Adipocyte (in vitro differentiated cells): ENCODE measurements at places on chromosomes 16 and 17.

DNA sequence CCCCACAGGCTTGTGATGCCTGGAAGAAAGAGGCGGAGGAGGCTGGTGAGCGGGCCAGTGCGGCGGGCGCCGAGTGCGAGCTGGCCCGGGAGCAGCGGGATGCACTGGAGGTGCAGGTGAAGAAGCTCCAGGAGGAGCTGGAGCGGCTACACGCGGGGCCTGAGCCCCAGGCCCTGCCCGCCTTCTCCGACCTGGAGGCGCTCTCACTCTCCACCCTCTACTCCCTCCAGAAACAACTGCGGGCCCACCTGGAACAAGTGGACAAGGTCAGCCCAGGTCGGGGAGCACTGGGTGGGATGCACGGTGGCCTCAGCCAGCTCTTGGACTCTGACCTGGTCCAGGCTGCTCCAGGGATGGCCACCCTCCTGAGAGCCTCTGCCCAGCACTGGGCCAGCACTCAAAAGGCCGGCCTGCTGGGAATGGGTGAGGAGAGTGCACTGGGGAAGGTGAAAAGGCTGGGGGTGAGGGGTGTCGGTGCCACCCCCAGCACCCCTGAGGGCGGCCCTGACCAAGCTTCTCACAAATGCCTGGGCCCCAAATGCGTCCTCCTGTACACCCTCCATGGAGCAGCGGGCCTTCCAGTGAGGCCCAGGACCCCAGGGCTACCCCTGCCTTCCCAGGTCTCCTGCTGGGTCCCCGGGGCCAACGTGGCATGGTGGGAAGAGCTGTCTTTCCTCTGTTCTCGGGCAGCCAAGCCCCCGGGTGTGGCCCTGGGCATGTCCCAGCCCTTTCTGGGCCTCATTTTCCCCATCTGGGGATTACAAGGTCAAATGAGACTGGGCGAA is 20.8 kb downstream of the UNC13D start:
- no peak for DNase-seq

GRCh38 chr16:30619638-30620037 is 9.4 kb upstream of the ZNF689 start:
- no peak for DNase-seq

DNA sequence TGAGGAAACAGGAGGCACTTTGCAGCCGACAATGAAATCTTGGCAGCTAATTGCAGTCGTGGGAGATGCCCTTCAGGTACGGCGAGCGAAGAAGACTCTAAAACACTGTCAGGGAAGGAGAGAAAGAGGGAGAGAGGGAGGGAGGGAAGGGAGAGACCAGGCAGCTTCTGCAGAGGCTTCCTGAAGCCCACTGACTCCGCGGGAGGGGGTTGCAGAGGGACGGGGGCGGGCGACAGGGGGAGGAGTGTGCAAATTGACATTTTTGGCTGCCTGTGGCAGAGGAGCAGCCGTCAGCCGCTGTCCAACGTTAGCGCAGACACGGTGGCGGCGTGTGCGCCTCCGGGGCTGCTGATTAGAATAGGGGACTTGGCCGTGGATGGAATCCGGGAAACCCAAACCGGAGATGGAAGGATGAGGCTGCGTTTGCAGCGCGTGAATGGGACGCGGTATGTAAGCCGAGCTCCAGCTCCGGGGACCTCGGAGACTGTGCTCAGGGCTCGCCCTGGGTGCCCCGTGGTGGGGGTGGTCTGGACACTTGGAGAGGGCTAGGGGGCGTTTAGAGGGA is 849.1 kb upstream of the RBFOX1 start:
- no peak for DNase-seq

- no peak for DNase-seq
These were observed 94.9 kb downstream of the CYTH1 start for GRCh38 chr17:78687125-78687524.

DNA sequence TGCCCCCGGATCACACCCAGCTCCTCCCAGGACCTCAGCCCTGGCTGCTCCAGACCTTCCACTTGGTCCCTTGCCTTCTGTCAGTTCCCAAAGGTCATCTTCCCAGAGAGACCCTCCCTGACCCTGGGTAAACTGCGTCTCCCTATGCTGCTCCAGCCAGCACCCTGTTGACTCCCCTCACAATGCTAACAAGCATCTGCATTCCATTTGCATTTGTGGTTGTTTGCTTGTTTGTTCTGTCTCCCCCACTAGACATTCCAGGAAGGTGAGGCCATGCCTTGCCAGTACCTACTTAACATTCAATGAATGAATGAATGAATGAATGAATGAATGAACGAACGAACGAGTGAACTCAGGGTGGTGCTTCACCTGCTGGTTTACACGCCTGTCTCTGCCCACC is 171.2 kb downstream of the WSCD1 start:
- no peak for DNase-seq

DNA sequence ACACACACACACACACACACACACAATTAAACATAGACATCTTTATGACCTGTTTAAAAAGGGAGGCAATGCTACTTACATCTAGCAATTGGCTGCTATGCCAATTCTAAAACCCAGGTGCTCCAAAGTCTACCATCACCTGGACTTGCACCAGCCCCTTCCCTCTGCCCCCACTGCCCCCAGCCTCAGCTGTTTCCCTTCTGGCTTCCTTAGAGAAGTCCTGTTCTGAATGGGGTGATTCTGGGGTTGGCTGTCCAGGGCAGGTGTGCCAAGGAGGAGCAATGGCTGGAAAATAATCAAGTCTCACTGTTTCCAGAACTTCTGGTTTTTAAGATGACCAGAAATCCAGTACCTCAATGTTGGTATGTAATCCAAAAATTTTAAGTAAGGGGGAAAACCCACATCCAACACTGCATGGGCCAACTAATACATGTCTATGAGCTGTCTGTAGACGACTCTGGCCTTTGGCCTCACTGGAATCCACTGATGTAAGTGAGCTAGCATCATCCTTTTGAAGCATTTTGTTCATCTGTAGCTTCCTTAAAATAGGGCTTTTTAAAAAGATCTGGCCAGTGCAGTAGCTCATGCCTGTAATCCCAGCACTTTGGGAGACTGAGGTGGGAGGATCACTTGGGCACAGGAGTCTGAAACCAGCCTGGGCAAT is 2.1 kb downstream of the IFT20 start:
- no peak for DNase-seq

DNA sequence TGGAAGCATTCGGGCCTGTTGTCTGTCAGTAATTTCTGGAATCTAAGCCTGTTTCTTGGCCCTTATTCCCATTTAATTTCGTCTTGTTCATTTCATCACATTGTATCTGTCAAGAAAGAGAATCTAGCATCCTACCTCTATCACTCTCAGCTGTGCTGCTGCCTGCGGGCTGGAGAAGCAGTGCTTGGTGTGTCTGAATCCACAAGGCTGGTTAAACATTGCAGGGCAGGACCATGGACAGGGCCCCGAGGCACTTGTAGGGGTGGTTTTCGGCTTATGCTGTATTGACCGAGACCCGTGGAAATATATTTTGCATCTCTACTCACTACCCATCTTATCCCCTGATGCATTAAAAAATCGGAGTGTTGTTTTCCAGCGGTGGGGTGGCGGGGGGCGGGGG is 3.1 kb downstream of the RAB11FIP4 start:
- peak; percentile 79 for DNase-seq

- DNase-seq = peak; percentile 52
These were observed 752 bp downstream of the TBC1D24 start for GRCh38 chr16:2475413-2476344.

DNA sequence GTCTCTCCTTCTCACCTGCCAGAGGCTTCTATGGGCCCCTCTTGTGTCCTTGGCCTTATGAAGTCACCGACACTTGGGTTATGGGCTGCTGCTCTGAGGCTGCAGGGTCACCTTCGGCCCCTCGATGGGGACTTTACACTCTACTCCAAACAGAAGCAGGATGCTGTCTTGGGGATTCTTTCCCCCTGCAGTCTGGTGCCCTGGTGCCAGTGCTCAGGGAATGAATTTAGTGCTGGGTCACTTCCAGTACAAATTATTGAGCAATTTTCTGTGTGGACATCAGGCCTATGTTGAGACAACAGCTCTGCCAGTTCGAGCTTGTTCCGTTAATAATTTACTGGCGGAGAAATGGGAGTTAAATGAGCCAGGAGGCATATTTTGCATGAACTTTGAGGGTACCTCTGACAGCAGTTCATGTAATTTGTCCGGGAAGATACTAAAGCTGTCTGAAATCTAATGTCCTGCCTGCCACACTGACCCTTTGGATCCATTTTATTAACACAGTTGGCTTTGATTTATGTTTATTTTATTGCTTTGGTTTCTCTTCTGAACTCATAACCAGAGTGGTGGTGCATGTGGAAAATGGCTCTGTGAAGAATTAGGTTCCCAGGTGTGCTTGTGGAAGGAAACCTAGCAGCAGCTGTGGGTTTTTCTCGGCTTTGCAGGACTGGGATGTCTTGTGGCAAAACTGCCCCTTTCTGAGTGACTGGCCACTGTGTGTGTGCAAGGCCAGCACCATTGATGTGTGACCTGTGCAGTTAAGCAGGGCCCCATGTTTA is 34.1 kb upstream of the DHX8 start:
- peak; percentile 51 for DNase-seq

DNA sequence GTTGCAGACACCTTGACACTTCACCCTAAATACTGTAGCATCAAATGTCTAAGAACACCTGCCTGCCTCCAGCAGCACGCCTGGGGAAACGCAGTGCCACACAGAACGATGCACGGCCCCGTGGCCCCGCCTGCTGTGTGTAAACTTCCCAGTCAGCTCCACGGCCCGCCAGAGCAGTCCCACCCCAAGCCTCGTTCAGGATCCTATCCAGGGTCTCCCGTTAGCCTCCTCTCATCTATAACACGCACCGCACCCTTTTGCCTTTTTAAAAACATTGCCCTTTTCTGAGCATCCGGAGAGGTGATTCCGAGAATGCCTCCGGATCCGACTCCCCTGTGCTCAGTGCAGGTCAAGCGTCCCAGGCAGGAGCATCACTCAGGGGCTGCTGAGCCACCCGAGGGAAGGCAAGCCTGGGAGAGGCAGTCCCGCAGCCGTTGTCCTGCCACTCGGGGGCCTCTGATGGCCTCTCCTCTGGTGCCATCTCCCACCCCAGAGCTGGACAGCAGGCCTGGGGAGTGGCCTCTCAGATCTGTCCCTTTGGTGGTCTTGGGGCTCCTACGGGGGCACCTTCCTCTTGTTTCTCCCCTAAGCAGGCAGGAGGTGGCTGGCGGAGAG is 37.9 kb upstream of the SLC38A10 start:
- DNase-seq = no peak

GRCh38 chr17:56545930-56546329 is 47.6 kb upstream of the NOG start:
- no peak for DNase-seq

DNA sequence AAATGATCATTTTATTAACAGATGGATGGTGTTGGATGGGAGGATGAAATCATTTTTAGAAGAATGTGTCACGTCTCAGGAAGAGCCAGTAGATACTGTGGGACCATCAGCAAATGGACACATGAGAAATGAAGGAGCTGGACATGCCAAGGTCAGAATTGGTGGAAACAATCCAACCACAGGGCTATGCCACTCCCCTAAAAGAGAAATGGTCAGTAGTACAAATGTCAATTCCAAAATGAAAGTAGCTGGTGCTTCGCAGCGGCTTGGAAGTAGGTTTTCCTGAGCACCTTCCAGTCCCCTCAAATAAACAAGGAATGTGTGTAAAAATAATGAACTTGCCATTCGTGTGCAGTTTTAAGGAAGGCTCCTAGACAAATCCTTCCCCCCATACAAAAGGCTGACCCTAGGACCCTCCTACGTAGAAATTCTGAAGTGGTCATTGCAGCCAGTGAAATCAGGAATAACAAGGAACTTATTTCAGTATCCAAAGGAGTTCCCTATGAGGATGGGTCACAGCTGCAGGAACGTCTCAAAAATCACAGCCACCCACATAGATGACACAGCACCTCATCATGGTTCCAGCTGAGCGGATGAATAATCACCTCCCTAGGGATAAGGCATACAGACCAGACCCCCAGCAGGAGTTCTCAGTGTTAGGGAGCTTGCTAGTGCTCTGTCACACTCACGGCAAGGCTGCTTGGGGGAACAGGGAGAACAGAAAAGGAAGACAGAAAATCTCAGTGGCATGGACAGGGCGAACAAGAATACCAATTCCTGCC is 239.2 kb downstream of the HS3ST3A1 start:
- peak; percentile 48 for DNase-seq

- DNase-seq = peak; percentile 60
These were observed 5.3 kb downstream of the ZNF469 start for GRCh38 chr16:88387941-88388627.

DNA sequence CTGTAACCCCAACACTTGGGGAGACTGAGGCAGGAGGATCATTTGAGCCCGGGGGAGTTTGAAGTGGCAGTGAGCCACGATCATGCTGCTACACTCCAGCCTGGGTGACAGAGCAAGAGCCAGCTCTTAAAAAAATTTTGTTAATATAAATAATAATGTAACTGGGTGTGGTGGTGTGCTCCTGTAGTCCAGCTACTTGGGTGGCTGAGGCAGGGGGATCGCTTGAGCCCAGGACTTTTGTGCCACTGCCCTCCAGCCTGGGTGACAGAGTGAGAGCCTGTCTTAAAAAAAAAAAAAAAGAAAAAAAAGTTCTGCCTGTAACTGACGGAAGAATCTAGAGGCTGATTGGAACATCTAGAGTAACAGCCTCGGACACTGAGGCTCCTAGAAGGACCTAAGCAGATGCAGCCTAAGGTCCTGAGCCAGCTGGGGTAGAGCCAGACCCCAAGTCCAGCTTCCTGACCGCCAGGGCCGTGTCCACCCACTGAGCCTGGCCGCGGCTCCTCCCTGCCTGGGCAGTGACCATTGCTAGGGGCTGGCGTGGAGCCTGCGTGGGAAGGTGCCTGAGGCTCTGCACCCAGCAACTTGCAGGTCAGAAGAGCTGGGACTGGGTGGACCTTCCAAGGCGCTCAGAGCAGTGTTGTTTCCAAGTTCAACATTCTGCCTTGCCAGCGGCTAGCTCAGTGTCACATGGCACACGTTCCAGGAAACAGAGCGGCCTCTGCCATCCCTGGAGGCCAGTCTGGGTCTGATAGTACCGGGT is 209.4 kb upstream of the CIBAR2 start:
- DNase-seq = peak; percentile 94

DNA sequence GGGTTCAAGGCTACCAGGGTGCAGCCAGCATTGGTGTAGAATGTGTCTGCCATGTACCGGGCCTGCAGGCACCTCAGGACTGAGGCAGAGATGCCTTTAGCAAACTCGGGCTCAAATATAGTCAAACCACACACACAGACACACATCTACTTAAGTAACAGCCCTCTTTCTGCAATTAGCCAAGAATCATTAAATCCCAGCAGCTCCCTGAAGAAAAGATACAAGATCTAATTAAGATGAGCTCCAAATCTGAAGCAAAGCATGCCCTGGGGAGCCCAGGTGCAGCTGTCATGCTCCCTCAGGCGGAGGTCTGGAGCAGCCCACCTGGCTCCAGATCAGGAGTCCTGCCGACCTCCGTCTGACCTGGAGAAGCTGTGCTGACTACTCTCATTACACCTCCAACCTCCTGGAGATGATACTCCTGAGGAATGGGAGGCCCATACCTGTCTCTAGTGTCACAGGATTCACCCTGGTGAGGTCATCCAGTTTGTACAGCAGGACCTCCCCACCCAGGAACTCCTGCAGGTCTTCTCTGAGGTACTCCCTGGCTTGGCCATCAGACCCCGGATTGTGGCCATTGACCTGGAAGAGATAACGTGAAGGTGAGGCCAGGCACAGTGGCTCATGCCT is 6.9 kb downstream of the MYO19 start:
- DNase-seq = no peak
